Stimulated activated CD4-positive, alpha-beta T cell treated with anti-CD3 and anti-CD28 coated beads, Interleukin-15, amount 100 ng/mL, for 24 hours (primary cell): ENCODE measurements at places on chromosomes 1 and 21.

GRCh38 chr1:98322086-98322485 is 339.4 kb upstream of the SNX7 start:
- DNase-seq = no peak

GRCh38 chr1:160092366-160093068 is 5.9 kb downstream of the IGSF8 start:
- DNase-seq = no peak

DNA sequence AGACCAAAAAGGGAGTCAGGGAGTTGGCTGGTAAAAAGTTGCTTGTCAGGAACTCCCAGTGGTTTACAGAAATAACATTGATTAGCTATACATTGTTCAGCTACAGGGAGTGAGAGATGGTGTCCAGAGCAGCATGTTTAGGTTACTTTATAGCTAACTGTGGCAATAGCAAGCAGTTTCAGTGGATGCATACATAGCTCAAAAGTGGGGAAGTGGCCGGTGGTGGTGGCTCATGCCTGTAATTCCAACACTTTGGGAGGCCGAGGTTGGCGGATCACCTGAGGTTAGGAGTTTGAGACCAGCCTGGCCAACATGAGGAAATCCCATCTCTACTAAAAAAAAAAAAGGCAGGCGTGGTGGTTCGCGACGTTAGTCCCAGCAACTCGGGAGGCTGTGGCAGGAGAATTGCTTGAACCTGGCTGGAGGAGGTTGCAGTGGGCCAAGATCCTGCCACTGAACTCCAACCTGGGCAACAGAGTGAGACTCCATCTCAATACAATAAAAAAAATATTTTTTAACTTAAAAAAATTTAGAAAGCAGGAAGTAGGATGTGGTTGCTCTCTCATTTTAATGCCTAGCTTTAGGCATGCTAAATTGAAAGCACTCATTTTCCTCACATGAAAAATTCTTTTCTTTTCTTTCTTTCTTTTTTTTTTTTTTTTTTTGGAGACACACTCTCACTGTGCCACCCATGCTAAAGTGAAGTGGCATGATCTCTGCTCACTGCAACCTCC is 109.7 kb downstream of the PPIAL4G start:
- no peak for DNase-seq

- DNase-seq = no peak
Observed at GRCh38 chr1:164659621-164660411, 100.8 kb downstream of the PBX1 start.

GRCh38 chr1:2438038-2438437 is 25.7 kb upstream of the PEX10 start:
- DNase-seq = no peak

DNA sequence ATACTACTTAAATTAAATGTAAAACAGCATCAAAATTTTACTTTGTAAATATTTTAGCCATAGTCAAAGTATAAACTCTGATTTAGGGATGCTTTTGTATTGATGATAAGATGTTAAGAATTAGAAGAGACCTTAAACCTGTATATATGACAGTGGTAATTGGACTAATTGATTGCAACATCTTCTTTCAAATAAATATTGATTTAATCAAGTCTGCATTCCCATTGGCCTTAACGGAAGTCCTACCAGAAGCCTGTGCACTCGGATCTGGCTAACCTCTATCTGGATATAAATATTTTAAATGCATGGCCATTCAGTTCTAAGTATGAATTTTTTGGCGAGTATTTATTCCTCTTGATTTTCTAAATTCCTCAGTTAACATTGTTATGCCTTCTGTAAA is 856.1 kb downstream of the USP25 start:
- no peak for DNase-seq

DNA sequence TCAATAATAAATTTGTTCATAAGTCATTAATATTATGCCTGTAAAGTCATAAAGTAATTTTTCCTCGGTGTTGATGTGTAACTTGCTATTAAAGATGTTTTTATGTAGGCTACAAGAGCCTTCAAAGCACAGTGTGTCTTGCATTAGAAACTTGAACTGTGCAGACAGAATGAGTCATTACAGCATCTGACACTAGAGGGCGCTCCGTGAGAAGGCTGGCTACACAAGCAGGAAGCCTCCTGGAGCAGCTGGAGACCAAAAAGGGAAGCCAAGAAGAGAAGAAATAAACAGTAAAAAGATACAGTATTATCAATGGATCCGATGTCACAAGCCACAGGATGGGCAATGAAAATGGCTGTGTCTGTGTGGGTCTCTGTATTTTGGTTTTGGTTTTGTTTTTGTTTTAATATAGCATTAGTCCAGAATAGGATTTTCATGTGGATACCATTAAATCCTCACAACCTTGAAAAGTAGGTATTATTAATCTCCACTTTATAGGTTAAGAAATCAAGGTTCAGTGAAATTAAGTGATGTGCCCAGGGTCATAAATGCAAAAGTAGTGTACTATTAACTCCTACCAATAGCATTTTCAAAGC is 16.1 kb upstream of the LRRC8D start:
- peak; percentile 91 for DNase-seq

GRCh38 chr1:8633741-8634501 is 183.5 kb downstream of the RERE start:
- no peak for DNase-seq

- no peak for DNase-seq
Observed at GRCh38 chr1:211832661-211833060, 2.1 kb upstream of the LPGAT1 start.

- no peak for DNase-seq
Observed at GRCh38 chr1:159598196-159598595, 10.6 kb downstream of the APCS start.

- DNase-seq = no peak
Observed at GRCh38 chr21:42760361-42760950, 107.0 kb downstream of the PDE9A start.

GRCh38 chr1:157776971-157777391 is at the start of gene FCRL2:
Gene FCRL2 (minus strand): TSS chr1:157777132. CDS start chr1:157777073, 59 bp downstream.
- no peak for DNase-seq

DNA sequence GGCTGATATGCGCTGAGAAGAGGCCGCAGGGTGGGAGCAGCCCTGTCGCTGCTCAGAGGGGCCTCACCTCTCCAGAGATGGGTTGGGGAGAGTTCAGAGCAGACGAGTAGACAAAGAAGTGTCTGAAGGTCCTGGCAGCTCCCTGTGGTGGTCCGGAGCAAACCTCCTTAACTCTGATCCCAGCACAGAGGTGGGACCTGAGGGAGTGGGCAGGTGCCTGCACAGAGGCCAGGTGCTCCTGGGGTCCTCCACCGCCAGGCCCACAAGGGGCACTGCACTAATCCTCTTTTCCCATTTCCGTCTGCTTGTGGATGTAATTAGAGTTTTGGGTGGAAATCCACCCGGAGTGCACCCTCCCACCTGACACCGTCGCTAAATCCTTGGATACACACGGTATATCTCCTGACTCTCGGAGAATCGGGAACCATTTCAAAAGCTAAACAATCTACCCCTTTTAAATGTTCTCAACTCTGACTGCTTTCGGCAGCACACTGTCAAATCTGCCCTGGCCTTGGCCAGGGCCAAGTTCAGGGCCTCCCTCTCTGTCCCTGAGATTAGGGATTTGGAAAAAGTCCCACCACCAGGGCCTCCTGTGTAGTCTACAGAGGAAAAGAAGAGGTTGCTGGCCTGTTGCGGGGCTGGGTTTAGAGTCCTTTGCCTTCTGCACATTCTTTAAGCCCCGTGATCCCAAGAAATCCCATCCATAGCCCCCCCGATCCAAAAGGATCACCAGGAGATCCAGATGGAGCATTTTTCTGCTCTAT is 22.4 kb downstream of the CASZ1 start:
- DNase-seq = no peak

GRCh38 chr1:109379422-109379821 is 18.3 kb downstream of the SORT1 start:
- DNase-seq = no peak

DNA sequence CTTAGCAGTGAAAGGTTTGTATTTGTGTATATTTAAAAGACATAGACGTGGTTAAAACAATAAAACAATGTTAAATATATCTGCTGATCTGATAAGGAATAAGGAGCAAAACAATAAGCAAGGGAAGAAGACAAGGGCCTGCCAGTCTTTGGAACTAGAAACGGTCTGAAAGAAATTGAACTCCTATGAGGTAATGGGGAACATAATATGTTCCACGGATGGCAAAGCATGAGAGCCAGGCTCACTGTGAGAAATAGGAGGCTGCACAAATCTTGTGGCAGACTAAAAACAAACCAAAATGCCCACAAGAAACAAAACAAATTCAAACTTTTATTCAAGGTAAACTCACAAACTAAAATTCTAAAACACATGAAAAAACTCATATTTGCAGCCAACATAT is 150.5 kb downstream of the NTMT2 start:
- DNase-seq = no peak

- DNase-seq = no peak
Observed at GRCh38 chr1:1521331-1521730, 9.4 kb downstream of the ATAD3A start.

- no peak for DNase-seq
Observed at GRCh38 chr1:178020968-178021640, 51.2 kb upstream of the SEC16B start.

- no peak for DNase-seq
Observed at GRCh38 chr1:54460351-54460750, 54.2 kb upstream of the SSBP3 start.

DNA sequence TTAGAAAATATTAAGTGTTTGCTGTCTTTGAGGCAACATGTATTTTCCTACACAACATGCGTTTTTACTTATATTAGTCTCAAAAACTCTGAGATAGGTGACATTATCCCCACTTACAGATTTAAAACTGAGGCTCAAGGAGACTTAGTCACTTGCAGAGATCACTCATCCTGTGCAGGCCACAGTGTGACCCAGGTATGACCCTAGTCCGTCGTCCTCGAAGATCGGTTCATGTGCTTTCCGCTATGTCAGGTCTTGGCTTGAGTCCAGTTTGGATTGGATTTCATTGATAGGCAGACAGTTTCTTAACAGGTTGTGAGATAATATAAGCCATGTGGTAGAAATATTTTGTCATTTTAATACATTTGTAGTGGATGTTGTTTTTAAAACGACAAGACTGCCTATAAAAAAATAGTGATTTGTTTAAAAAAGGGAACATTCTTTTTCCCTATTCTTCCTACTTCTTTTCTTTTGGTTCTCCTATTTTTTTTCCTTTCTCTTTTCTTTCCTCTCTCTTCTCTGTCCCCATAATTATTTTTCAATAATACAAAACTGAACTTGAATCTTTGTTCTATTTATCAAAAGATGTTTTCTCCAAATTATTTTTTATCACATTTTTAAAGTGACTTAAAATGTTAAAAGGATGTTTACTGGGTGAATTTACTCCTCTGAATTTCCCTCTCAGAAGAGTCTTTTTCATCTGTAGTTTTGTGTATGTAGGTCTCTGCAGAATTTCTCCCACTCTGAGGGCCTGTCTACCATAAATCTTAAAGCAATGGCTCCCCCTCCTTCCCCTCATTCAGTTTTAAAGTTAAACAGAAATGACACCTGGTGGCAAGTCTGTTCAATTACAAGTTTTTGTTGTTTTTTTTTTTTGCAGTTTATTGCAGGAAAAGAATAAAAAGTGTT is 81.8 kb downstream of the PHTF1 start:
- no peak for DNase-seq

DNA sequence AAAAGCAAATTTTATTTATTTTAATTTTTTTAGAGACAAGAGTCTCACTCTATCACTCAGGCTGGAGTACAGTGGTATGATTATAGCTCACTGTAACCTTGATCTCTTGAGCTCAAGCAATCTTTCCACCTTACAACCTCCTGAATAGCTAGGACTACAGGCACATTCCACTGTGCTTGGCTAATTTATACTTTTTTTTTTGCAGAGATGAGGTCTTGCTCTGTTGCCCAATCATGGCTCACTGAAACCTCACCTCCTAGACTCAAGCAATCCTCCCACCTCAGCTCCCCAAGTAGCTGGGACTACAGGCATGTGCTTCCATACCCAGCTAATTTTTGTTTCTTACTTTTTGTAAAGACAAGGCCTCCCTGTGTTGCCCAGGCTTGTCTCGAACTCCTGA is 49.5 kb downstream of the DR1 start:
- no peak for DNase-seq

DNA sequence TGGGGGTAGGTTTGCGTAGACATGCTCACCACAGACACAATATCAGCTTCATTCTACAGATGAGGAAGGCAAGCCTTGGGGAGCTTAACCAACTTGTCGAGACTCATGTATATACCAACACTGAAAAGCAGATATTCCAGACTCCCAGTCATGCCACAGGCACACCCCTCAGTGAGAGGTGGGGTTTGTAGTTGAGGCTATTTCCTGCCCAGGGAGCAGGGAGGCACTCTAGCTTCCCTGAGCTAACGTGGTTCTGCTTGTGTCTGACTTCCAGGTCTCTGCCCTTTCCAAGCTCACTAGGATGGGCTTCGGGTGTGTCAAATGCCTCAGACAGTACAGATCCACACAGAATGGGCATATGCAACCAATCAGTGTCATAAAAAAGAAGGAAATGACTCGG is 122.3 kb upstream of the RUNX1 start:
- no peak for DNase-seq
